ENCODE measurements at places on chromosomes 4 and X.

- ATAC-seq, result no peak
These were observed 437.1 kb downstream of the MAGEB5 start for GRCh38 chrX:26653050-26653449.

DNA sequence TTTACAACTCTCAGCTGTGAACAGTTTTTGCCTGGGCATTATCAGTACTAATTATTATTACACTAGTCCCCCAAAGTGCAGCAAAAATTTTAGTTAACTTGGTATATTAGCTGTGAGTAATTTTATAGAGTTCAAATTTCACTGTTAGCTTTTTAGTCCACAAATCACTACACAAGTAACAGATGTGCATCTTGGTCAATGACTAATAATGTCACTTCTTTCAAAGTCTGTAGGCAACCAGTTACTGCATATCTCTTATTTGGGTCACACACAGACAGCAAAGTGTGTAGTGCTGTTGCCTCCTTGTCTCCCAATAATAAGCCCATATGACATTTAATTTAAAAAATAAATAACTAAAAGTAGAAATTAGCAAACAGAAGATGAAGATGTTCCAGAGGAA is 159.9 kb downstream of the SCFD2 start:
- no peak for ATAC-seq

DNA sequence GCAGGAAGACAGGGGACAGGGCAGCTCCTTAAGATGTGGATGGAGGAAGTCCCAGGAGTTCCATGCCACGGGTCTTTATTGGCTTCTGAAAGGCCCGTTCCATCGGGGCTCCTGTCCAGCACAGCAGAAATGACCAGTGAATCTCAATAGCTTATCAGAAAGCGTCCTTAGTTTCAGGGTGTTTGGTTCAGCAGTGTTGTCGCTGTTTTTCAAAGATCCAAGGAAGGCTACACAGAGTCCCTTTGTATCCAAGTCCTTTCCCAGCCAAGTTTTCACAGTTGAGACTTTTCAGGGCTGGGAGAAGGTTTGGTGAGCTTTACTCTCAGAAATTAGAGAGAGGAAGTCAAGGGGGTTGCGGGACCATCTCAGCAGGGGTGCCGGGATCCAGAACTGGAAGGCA is 5.0 kb upstream of the ZCCHC4 start:
- ATAC-seq, result no peak

DNA sequence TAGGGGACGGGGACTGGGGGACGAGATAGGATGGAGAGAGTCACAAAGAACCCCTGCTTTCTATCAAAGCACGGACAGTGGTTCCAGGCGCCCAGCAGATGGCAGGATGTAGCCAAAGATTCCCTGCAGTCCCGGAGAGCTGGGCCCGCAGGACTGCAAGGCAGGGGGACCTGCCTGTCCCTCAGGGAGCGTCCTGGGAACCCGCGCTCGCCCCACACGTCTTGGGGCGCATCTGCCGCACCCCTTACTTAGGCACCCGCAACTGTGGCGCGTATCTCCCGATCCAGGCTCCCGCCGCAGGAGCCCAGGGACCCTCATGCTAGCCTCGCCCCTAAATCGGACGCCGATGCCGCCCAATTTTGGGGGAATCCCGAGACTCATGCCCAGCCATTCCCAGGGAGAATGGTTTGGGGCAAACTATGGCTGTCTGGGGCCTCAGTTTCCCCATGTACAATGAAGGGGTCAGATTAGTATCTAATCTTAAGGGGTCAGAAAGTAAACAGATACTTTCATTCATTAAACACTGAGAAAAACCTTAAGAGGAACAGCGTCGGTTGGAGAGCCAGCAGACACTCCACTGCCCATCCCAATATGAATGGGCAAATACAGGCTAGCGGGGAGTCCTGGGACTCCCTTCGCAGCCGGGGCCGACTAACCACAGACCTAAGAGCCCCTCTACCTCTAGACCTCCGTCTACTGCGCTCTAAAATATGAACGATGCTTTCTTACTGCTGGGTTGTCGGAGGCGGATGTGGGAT is 581 bp upstream of the STK32B start:
- peak; percentile 95 for ATAC-seq

GRCh38 chr4:7034262-7035081 is 8.7 kb upstream of the TADA2B start:
- ATAC-seq, result peak; percentile 74

DNA sequence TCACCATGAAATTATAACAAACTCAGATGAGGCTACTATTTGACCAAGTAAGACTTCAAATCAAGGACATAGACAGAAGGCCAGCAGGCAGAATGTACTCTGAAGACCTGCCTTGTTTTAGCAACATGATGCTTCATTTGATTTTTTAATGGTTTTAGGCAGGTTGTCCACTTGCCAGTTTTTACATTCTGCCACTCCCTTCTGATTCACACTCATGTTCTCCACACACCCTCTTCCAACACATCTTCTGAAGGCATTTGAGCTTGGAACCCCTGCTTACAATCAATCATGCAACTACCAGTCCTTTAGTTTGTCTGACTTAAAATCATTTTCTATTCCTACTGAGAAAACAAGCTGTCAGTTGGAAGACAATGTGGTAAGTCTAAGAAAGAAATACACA is 114.9 kb upstream of the SMIM31 start:
- no peak for ATAC-seq

GRCh38 chr4:143721317-143721716 is 20.8 kb upstream of the FREM3 start:
- no peak for ATAC-seq

DNA sequence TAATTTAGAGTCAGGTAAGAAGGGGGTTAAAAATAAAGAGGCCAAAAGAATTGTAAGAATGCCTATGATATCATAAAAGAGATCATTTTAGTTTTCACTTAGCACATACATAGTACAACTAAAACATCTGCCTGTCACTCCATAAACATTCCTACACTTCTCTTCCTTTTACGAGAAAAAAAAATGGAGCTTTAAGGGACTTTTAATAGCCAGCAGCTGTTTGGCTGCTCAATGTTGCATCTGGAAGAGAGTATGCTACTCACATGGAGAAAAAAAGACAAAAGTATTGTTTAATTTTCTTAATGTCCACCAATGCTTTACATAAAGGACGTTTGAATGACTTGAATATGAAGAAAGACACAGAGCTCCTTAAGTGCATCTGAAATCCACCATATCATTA is 48.7 kb upstream of the TNIP3 start:
- no peak for ATAC-seq

GRCh38 chrX:10566716-10567097 is 53.7 kb downstream of the MID1 start:
- no peak for ATAC-seq

GRCh38 chr4:26048950-26049349 is 134.9 kb downstream of the SMIM20 start:
- no peak for ATAC-seq

GRCh38 chrX:47148946-47149345 is 3.9 kb downstream of the RBM10 start:
- ATAC-seq, result no peak

- ATAC-seq, result no peak
These were observed 75.3 kb downstream of the METTL14 start for GRCh38 chr4:118760493-118760892.

- no peak for ATAC-seq
These were observed 1740.8 kb downstream of the PCDH7 start for GRCh38 chr4:32460972-32461371.

GRCh38 chr4:53865054-53865453 is 199.4 kb downstream of the CHIC2 start:
- ATAC-seq, result no peak

DNA sequence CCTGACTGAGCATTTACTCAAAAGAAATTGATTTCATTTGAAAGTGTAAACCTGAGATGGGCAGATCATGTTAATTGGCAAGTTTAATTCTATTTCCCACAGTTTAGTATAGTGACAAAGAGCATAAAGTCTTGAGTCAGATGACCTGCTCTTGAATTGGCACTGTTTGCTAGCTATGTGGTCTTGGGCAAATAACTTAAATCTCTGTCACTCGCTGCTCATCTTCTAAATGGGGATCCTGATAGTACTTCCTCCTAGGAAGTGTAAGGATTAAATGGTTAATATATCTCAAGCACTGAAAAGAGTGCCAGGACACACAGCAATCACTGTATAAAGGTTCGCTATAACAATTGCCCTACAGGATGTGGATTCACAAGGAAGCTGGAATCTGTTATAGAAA is 242.8 kb upstream of the JADE1 start:
- no peak for ATAC-seq

DNA sequence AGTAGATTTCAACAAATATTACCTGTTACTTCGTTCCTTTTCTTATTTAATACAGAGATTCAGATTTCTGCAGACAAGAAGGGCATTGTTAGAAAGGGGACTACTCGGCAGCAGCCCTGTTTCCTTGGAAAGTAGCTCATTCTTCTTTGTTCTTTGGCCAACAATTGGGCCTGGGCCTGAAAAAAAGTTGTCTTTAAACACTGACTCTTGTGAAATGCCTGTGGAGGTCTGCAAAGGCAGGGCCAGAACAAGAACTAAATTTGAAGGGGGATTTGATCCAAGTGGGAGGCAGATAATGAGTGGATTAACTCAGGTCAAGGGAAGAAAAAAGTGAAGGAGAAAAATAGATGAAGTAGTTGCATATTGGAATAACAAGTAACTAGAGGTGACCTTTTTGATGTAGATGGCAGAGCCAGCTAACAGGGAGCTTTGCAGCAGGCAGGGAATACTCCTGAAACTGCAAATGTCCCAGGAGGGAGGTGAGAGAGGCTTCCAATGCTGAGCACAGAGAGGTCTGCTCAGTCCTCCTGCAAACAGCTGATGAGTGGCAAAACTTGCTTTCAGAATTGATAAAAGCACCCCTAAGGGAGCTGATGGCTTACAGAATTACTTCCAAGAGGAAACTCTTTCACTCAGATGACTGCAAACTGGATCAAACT is 393.2 kb upstream of the HS3ST1 start:
- no peak for ATAC-seq

GRCh38 chr4:98711526-98711925 is 53.1 kb upstream of the TSPAN5 start:
- peak; percentile 10 for ATAC-seq

GRCh38 chr4:187612301-187612700 is 383.3 kb upstream of the ZFP42 start:
- ATAC-seq, result no peak

DNA sequence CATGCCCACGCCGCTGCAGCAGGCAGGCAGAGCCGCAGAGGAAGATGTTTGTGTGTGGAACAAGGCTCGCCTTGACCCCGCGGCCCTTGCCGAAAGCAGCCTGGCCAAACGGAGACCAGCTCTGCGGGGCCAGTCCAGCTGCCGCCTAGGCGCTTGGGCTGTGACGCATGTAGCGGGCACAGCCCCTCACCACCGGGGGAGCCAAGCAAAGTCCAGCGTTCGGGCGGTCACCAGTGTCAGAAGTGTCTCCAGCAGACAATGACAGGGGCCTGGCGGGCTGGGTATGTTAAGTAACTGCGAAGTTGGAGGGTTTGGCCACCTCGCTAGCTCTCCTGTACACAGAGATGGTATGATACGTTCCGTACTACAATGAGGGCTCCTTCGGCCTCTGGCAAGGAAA is 1.3 kb downstream of the AMER1 start:
- no peak for ATAC-seq

DNA sequence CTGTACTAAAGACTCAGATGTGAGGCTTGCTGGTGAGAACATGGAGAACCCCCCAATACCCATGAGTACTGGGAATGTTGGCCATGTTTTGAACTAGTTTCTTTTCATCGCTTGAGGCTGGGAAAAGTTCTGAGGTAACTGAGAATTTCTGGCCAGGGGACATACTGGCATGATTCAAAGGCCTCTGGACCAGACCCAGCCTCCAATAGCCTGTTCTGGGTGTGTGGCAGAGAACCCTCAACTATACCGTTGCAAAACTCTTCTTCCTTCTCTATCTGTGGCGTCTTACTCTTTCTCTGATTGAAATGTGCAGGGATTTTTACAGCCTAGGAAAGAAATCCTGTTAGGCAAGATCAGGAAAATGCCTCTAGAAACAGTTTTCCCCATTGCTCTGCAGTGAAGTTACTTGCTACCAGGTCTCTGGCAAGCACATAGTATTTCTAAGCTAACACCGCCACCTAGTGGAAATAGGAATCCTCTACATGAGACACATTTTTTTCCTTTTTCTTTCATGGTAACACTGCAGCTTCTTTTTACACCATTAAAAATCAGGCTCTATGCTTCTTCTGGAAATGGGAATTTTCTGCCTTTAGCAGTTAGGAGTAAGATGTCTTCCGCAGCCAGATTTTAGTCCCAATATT is 170.7 kb upstream of the ZCCHC13 start:
- ATAC-seq, result peak; percentile 97

DNA sequence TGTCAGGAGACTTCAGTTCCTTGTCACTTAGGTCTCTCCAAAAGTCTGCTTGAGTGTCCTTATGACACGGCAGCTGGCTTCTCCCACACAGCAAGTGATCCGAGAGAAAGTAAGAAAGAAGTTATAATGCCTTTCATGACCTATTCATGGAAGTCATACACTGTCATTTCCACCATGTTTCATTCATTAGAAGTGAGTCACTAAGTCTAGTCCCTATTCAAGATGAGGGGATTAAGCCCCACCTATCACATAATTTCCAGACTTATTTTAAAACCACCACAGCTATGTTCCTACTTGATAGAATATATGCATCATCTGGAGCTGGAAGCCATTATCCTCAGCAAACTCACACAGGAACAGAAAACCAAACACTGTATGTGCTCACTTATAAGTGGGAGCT is 25.2 kb upstream of the COL25A1 start:
- no peak for ATAC-seq

DNA sequence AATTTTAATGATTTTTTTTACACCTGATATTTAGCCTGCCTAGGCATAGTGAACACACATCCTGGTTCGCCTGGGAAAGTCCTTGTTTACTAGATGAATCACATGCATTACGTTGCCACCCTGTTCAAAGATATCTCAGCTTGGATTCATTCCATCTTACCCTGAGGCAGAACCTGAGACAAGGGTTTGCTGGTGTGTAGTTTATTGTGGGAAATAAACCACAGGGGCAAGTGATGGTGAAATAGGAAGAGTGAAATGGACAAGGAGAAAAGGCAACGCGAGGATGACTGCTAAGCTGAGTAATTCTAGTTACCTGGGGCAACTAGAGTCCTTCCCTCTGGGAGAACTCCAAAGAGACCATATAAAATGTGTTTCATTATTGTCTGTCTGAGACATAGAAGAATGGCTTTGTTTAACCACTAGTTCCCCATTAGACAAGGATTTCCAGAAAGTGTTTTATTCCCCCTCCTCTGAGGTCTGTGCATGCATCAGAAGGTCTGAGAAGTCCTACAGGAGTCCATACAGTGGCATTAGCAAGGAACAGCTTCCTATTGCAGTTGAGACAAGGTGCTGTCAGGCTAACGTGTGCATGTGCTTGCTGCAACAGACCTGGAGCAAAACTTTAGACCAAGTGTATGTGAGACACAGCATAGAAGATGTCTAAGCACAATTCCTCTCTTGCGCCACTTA is 797.3 kb upstream of the FRG1 start:
- no peak for ATAC-seq

- ATAC-seq, result peak; percentile 59
These were observed 7.5 kb downstream of the NUDT6 start for GRCh38 chr4:122914938-122915337.

DNA sequence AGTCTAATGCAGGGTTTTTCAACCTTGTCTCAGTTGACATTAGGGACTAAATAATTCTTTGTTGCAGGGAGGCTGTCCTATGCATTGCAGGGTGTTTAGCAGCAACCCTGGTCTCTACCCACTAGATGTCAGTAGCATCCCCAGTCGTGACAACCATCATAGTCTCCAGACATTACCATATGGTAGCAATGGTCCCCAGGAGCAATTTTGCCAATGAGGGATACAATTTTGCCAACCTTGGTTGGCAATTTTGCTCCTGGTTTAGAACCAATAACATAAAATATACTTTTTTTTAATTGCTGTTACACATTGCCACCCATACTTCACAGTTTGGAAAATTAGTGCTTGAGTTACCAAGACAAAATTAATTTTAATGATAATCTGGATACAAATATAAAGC is 6.0 kb downstream of the EREG start:
- ATAC-seq, result peak; percentile 97
